ENCODE measurements at places on chromosomes 3 and 15.

- DNase-seq = no peak
These were observed 74.9 kb downstream of the PFN2 start for GRCh38 chr3:149895769-149896168.

DNA sequence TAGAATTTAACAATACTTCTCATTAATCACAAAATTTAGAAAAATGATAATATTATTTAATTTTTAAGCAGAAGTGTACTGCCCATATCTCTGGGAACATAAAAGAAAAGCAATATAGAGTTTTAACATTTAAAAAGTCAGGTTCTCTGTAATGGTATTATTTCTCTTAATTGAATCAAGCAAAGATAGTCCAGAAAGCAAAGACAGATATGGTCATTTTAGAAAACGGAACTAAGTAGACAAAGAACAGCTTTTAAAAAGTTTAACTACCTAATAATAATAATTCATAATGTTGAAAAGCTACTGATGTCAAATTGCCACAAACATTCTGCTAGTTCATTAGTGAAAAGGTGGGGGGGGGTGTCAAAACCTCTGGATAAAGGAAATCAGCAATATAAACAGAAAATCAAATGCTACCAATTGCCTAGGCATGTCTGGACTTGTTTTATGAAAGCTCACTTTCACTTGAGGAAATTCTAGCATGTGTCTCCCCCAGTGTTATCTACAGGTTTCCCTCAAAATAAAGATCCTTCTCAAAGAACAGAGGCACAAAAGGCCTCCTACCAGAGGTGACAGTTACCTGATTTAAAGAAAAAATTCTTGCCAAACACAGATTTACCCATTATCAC lies 1.7 kb downstream of the ZMAT3 start:
- no peak for DNase-seq

DNA sequence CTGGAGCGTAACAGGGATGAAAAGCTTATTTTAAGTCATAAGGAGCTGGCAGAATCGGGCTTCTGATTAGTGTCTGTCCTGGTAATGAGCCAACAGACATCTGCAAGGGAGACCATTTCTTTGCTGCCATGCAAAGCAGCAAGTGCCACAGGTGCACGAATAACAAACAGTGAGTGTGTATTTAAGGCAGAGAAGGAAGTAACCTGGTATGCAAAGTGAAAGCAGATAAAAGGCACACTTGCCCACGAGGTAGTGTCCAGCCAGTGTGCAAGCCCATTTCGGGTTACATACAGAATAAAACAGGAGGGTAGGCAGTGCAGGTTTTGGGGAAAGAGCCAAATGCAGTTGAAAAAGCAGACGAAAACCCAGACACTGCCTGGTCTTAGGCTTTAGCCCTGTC lies 1153.7 kb downstream of the SI start:
- no peak for DNase-seq

DNA sequence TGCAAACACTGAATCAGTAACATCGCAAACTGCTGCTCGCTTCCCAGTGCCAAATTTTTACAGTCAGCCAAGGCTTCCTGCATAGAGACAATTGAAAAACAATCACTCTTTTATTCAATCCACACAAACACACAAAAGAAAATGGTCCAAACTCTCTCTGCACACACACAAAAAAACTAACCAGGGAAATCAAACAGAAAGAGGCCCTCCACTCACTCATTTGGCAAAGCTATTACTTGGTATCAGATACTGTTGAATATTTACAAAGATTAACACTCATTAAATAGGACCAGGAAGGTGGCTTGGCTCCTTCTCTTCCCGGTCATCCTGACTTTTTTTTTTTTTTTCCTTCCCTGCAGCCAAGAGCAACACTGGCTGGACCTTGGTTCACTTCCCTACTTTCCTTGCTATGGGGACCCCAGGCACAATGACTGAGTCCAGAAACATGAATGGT lies 62.4 kb upstream of the SPATA12 start:
- no peak for DNase-seq

- no peak for DNase-seq
These were observed 27.6 kb downstream of the CCNL1 start for GRCh38 chr3:157132341-157132740.

Data from Kasumi-1 (cell line).